Sciatic nerve (tissue), 2 donors: ENCODE measurements at places on chromosomes 12 and 14. TPM values are rescaled to one million over a fixed set of nuclear protein-coding genes. Genes with fewer than 3 reads are reported as not detected.

GRCh38 chr14:104652386-104652785 lies 37.0 kb upstream of the INF2 start:
- no peak for DNase-seq

The PMCH gene
- not detected for total RNA-seq

GRCh38 chr14:43198465-43198864 lies 1308.6 kb downstream of the FSCB start:
- DNase-seq, result no peak

GRCh38 chr14:87696485-87696884 lies 296.5 kb downstream of the GALC start:
- DNase-seq, result no peak

GRCh38 chr14:71486279-71486678 lies 445.9 kb upstream of the RGS6 start:
- DNase-seq, result no peak

GRCh38 chr14:34568803-34569202 lies 29.3 kb upstream of the EAPP start:
- no peak for DNase-seq

The PLA2G1B gene
- total RNA-seq, result not detected

DNA sequence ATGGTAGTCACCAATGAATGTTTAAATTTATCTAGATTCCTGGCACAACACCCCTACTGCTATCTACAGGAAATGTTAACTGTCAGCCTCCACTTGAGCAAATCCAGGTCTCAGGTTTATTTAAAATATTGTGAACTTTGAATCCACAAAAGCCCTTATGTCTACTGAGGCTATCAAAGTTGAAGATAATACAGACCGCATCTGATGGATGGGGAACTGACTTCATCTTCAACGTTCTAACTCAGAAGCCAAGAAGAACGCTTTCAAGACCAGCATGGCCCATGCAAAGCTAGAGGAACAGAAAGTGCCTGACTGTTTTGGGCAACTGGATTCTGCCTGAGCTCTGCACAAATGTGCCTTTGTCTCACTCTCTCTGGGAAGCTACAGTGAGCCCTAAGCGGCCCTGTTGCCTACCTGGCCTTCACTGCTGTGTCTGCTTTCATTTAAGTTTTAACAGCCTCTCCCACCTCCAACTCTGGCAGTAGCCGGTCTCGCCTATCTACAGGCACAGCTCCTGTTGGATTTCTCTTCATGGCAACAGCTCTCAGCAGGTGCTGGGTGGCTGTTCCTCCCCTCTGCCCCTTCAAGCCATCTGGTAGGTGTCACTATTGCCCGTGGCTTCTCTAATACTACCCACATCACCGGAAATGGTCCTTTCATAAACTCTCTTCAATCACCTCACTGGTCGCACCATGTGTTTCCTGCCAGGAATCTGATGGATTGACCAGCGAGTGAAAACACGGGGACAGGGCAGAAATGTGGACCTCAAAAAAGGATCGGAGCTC lies 112.1 kb upstream of the OVCH1 start:
- DNase-seq, result no peak

GRCh38 chr12:84842406-84843013 lies 70.1 kb downstream of the SLC6A15 start:
- DNase-seq, result no peak

The APOLD1 gene
- 41.1 TPM for total RNA-seq

The NELL2 gene
- 2.4 TPM for total RNA-seq

The GDF3 gene
- total RNA-seq, result 1.3 TPM

GRCh38 chr14:20632448-20632830 lies 9.1 kb downstream of the OR6S1 start:
- DNase-seq, result no peak

- no peak for DNase-seq
Observed at GRCh38 chr14:24789378-24789884, 155.4 kb upstream of the GZMB start.

DNA sequence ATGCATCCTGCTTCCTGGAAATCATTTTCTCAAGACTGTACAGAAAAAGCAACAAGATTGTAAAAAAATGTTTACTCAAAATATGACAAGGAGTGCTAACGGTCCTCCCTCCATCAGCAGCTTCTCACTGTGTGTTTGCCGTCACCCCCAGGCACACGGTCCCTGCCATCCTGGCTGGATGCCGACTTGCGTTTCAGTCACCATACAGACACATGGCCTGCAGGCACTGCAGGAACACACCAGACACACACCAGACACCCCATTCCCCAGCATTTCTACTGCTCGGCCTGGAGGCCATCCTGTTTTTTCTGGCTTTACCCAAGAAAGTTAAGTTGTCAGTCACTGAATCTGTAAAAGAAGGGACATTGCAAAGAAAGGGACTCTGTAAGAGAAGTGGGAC lies 10.8 kb downstream of the KCNK10 start:
- no peak for DNase-seq

GRCh38 chr12:11777962-11778361 lies 128.5 kb downstream of the ETV6 start:
- no peak for DNase-seq

DNA sequence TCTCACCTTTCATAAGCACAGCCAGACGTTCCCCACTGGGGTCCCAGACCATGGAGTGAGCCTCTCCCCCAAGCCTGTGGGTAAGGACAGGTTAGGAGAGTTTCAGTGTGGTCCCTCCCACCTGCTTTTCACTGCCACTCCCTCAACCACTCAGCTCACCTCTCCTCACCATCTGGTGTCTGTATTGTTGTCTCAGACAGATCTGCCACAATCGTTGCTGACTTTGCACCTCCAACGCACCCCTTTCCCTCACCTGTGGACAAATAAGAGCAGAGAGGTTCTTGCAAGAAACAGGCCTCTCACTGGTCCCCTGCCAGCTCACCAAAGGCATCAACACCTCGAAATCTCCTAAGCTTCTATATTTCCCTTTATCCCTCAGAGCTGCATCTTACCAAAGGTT lies 8.8 kb downstream of the MYG1 start:
- DNase-seq, result no peak

GRCh38 chr14:45249856-45250575 lies 3.0 kb downstream of the MIS18BP1 start:
- DNase-seq, result no peak

- DNase-seq, result no peak
Observed at GRCh38 chr12:64099397-64099796, 122.7 kb downstream of the KICS2 start.

GRCh38 chr12:40202095-40203059 lies 22.4 kb upstream of the LRRK2 start:
- DNase-seq, result no peak

- DNase-seq, result no peak
Observed at GRCh38 chr12:31007636-31008175, 66.0 kb upstream of the DDX11 start.

The NKX2-1 gene
- total RNA-seq, result 0.22 TPM

- DNase-seq, result no peak
Observed at GRCh38 chr12:4421590-4422031, 24.0 kb downstream of the FGF6 start.

The DEGS2 gene
- 3.4 TPM for total RNA-seq

GRCh38 chr14:98160901-98161300 lies 1111.1 kb downstream of the BCL11B start:
- DNase-seq, result no peak

DNA sequence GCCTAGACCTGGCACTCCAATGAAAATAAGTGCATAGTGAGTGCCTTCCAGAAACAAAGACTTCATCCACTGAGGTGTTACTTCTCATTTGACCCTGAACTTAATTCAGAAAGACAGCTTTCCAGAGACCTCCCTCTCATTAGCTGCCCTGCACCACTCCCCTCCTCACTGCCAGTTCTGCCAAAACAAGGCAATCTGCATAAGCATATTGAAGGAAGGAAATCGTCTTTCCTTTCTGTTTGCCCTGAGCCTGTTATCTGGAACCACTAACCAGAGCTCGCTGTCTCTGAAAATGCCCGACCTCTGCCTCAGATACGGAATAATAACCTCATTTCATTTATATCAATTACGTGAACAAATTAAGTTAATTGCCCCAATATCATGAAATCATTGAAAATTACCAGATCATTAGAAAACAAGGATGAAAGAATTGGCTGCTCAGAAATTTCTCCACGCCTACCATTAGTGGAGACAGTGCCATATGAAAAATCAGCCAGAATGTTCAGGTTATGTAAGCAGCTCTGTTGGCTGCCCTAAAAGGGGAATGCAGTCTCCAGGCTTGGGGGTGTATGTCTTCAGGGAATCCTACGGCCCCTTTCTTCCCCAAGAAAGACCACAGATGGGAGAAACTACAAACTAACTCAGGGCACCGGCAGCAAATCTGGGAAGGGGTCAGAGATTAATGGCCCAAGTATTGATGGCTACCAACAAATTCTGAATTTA lies 149.9 kb upstream of the FKBP4 start:
- DNase-seq, result peak; percentile 15

GRCh38 chr14:88351966-88352691 lies 29.1 kb upstream of the KCNK10 start:
- no peak for DNase-seq

The RAPGEF3 gene
- total RNA-seq, result 73.4 TPM

GRCh38 chr14:51298895-51299294 lies 58.8 kb downstream of the TMX1 start:
- no peak for DNase-seq

DNA sequence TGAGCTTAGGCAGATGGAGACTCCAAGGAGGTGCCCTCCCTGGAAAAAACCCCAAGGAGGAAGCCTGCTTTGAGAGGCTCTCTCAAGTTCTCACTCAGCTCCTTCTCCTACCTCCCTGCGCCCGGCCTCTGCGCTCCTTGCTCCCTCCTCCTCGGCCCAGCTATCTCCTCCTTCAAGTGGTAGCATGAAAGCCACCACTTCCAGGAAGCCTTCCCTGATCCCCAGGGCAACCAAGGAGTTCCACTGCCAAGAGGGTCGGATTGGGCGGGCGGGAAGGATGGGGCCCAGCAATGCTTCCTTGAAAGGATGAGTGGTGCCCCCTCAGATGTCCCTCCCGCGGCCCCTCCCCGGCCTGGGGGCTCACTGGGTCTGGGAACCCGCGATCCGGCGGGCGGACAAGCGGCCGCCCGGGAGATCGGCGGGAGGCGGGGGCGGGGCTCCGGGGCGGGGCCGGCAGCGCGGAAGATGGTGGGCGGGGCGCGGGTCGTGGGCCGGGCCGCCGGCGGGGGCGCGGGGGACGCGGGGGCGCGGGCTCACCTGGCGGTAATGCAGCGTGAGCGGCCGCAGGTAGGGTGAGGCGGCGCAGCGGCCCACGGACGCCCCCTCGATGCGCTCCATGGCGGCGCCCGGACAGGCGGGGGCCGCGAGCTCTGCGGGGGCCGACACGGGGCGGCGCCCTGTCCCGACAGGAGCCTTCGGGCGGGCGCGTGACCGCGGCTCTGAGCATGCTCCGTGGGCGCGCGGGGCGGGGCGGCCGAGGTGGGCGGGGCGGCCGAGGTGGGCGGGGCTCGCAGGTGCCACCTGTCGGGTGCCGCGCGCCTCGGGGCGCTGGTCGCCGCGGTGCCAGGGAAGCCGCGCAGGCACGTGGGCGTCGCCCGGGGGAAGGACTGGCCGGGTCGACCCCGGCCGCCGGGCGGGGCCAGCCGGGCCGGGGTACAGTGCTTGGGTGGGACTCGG lies at the start of gene NUDT14:
NUDT14 (minus strand) TSS at position 721 of the 957 bp plus-strand sequence; CDS start at position 618, 103 bp downstream.
- DNase-seq, result peak; percentile 76

DNA sequence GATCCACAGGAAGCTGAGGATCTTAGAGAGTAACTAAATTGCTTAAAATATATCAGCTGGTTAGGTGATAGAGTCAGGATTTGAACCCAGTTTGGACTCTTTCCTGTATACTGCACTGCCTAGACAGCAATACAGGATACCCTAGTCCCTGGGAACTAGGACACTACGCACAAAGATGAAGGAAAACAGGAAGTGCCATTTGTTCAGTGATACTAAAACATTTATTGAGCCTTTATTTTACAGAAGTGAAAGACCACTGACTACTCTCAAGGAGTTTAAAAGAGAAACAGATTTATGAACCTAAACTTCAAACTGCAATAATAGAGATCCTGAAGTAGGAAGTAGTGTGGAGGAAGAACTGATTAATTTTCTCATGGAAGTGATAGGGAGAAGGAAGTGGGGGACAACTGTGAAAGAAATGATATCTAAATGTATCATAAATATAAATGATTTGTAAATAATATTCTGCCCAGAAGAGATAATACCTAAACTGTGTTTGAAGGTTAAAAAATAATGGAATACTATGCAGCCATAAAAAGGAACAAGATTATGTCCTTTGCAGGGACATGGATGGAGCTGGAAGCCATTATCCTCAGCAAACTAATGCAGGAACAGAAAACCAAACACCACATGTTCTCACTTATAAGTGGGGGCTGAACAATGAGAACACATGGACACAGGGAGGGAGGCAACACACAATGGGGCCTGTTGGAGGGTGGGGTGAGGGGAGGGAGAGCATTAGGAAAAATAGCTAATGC lies 18.2 kb downstream of the MSRB3 start:
- no peak for DNase-seq

DNA sequence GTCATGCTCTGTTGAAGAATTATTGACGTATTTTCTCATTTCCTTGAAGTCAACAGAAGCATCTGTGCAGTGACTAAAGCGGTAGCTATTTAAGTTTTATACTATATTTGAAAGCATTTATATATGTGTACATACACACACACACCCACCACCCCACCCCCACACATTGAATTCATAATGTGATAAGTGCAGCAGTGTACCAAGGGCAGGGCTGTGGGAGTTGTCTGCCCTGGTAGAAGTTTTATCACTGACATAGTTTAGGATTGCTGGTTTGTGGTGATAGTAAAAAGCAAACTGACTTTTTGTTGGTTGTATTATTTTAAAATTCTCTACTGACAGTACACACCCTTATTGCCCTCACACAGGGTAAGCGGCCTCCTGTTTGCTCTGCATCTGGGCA lies 39.1 kb downstream of the GAS2L3 start:
- DNase-seq, result no peak

DNA sequence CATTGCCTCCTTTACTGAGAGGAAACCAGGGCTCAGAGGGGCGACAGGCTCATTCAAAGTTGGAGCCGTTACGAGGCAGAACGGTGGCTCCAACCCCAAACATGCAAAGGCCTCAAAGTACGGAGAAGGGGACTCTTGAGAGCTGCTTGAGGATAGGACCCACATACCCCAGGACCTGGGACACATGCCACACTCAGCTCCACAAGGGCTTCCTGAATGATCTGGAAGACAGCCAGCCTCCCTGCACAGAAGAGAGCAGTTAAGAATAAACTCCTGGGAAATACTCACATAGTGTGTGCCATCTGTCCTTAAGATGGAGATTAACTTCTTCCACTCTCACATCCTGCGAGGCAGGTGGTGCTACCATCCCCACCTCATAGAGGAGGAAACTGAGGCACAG lies 26.6 kb upstream of the NXPH4 start:
- DNase-seq, result no peak
